ENCODE measurements at places on chromosomes 3 and 15.

GRCh38 chr3:134807189-134807588, 12.1 kb downstream of the EPHB1 start:
- H3K27me3 ChIP-seq, result peaks cover 19% of the 10 kb centered on the region
- peaks cover 5% of the 10 kb centered on the region for H3K36me3 ChIP-seq
- peaks cover 21% of the 10 kb centered on the region for H3K4me1 ChIP-seq
- no peak for DNase-seq

DNA sequence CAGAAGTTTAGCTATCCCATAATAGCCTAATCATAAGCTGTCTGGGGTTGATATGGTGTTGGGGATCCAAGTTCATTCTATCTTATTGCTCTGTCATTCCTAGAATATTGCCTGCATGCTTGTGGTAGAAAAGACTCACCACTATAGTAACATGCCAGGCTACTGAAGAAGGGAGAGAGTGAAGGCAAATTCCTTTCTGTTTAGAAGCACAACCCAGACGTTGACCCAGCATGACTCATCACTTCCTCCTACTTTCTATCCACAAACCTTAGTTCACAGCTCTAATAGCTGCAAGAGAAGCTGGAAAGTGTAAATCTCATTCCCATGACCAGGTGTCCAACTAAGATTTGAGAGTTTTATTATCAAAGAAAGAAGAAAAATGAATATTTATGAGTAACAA, 57.8 kb upstream of the NMD3 start:
- no peaks in the 10 kb centered on the region for H3K27me3 ChIP-seq
- H3K27ac ChIP-seq, result no peak overlapping the region
- no peak overlapping the region for H3K4me3 ChIP-seq
- DNase-seq, result no peak
- H3K4me1 ChIP-seq, result no peaks in the 10 kb centered on the region

DNA sequence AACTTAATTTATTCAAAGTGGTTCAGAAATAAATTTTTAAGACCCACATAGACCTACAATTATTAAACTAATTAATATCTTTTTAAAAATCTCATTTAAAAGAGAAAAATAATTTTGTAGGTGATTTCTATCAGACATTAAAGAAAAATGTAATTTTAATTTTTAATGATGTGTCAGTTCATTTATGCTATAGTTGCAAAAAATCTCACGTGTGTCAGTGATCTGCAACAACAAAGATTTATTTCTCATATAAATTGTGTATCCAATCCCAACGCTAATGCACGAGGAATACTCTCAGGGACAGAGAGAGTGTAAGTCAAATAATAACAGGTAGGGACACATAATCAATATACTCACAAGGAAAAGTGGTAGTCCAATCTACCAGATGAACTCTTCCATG, 456.6 kb upstream of the CCDC54 start:
- no peaks in the 10 kb centered on the region for H3K4me1 ChIP-seq
- H3K27ac ChIP-seq, result no peak overlapping the region
- no peak overlapping the region for H3K4me3 ChIP-seq
- no peaks in the 10 kb centered on the region for H3K27me3 ChIP-seq
- no peaks in the 10 kb centered on the region for H3K36me3 ChIP-seq

DNA sequence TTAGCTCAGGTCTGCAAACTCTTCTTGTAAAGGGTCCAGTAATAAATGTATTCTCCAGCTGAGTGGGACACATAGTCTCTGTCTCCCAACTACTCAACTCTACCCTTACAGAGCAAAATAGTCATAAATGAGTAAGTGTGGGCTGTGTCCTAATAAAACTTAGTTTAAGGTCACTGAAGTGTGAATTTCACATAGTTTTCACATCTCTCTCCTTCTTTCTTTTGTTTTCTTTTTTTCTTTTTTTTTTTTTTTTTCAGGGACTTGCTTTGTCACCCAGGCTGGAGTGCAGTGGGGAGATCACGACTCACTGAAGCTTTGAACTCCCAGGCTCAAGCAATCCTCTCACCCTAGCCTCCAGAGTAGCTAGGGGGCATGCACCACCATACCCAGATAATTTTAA, 1.9 kb upstream of the ACTL6A start:
- no peak overlapping the region for H3K4me3 ChIP-seq
- DNase-seq, result no peak
- peaks cover 19% of the 10 kb centered on the region for H3K27me3 ChIP-seq
- peaks cover 3% of the 10 kb centered on the region for H3K36me3 ChIP-seq
- H3K27ac ChIP-seq, result no peak overlapping the region

GRCh38 chr3:193997228-193998122, 138.5 kb upstream of the HES1 start:
- no peak overlapping the region for H3K4me3 ChIP-seq
- peaks cover 2% of the 10 kb centered on the region for H3K4me1 ChIP-seq
- peaks cover 58% of the 10 kb centered on the region for H3K27me3 ChIP-seq

GRCh38 chr3:183155499-183155898, 7.0 kb downstream of the LAMP3 start:
- H3K27ac ChIP-seq, result no peak overlapping the region
- no peaks in the 10 kb centered on the region for H3K27me3 ChIP-seq
- DNase-seq, result no peak
- H3K36me3 ChIP-seq, result peaks cover 3% of the 10 kb centered on the region

- no peaks in the 10 kb centered on the region for H3K36me3 ChIP-seq
- H3K27ac ChIP-seq, result no peak overlapping the region
- no peak for DNase-seq
- H3K4me1 ChIP-seq, result peaks cover 20% of the 10 kb centered on the region
Measured at GRCh38 chr15:73927003-73927475, 777 bp downstream of the LOXL1 start.
